Small intestine (tissue), 16 donors: ENCODE measurements at places on chromosomes 1 and 21.
A peak's percentile ranks its signal among the peaks of the same experiment; 100 is the strongest.

DNA sequence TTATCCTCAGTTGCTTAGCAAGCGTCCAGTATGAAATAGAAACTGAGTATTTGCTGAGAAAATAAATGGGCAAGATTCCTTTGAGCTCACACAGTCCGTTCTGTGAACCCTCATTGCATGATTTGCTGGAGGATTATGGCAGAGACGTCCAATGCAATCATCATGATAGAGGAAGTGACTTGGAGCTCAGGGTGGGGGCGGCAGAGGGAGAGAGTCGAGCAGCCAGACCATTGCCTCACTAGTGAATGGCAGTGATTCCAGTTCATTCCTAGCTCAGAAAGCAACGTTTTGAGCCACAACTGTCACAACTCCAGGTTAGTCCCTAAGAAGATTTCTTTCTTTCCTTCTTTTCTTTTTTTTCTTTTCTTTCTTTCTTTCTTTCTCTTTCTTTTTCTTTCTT, 27.5 kb upstream of the COL9A2 start:
- DNase-seq: peak; percentile 43

DNA sequence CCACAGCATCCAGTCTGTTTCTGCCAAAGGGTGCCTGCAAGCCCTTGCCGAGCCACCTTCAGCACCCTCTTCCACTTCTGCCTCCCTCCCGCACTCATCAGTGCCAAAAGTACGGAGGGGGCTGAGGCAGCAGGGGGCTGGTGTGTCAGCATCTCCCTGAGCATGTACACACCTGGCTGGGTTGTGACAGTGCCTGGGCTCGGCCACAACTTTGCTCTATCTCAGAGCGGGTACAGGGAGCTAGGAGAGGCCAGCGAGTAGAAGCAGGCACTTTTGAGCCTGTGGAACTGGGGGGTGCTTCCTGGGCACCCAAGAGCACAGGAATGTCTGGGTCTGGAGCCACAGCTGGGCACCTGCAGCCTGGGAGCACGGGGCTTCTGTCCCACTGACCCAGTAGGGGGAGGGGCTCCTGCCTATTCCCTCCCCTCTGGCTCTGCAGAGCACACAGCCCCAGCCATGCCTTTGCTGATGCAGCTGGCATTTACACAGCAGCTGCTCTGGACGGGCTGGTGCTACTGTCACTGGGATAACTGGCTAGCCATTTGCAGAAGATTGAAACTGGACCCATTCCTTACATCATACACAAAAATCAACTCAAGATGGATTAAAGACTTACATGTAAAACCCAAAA, 319.8 kb upstream of the RRP15 start:
- no peak for DNase-seq

DNA sequence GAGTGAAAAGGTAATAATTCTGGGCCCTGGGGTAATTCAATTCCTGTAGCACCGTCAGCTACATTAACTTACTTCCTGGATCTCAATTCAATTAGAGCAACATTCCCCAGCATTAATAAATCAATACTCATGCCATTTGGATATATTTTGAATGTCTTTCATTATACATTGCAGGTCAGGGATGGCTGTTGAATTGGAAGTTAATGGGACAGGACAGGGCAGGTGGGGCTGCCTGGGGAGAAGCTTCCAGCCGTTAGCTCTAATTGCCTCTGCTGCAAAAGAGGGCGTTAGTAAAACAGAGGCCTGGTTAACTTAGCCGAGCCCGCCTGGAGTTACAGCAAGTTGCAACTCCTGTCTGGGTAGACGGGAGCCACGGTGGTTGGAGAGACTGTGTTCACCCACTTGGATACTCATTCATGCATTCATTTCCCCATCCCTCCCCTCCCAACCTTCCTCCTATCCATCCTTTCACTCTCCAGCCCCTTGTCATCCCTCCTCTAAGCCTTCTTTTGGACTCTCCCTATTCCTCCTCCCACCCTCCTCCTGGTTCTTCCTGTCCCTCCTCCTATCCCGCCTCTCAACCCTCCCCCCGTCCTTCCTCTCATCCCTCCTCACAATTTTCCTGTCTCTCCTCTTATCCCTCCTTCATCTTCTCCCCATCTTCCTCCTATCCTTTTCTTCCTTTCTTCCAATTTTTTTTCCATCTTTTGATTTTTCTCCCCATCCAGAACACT, 137.6 kb upstream of the RUNX3 start:
- DNase-seq: no peak

GRCh38 chr1:51624855-51625254, 8.0 kb downstream of the OSBPL9 start:
- no peak for DNase-seq

DNA sequence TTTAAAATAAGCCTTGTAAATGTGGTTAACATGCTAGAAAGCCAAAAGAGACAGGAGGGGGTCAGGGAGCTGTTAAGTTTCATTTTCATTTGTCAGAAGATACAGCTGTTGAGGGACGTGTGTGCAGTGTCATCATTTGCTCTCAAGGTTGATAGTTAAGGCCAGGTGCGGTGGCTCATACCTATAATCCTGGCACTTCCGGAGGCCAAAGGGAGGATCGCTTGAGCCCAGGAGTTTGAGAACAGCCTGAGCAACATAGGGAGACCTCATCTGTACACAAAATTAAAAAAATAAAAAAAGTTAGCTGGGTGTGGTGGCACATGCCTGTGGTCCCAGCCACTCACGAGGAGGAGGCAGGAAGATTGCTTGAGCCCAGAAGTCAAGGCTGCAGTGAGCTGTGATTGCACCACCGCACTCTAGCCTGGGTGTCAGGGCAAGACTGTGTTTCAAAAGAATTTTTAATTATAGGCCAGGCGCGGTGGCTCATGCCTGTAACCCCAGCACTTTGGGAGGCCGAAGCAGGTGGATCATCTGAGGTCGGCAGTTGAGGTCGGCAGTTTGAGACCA, 22.7 kb downstream of the ZBTB8OS start:
- peak; percentile 5 for DNase-seq

GRCh38 chr1:39081271-39082009, 55.3 kb downstream of the NDUFS5 start:
- no peak for DNase-seq

DNA sequence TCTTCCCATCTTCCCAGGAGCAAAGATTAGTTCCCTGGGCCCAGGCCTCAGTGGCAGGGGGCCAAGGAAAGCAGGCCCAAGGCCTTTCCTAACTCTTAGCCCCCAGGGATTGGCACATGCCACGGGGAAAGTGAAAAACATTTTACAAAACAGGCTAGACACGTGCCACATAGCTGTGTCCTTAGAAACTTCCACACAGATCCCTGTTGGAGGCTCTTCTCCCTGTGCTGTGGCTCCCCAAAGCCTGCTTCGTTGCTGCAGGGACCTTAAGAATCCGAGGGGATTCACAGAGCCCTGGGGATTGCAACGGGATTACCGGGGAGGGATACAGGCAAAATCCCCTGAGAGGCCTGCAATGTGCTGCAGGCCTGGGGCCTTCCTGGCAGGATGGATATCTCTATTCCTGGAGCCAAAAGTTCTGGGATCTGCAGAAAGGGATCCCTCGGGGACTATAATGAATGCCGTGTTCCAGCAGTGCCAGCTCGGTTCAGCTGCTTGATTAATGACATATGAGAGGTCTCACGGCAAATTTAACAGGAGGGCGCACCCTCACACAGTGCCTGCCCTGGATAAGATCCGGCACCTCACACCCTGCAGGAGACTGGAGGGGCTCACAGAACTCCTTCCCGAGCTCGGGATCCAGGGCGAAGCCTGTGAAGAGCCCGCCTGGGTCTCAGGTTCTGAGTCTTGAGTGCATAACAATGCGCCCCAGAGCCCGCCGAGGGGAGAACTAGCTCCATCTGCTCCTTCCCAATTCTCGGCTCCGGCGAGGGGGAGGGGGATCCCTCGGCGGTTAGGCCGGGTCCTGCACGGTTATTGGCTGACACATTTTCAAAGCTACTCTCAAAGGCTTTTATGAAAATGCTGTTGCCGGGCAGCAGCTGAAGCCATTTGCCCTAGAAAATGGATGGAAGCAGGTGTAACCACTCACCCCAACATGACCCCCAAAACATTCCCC, 15.3 kb upstream of the RGS8 start:
- no peak for DNase-seq

DNA sequence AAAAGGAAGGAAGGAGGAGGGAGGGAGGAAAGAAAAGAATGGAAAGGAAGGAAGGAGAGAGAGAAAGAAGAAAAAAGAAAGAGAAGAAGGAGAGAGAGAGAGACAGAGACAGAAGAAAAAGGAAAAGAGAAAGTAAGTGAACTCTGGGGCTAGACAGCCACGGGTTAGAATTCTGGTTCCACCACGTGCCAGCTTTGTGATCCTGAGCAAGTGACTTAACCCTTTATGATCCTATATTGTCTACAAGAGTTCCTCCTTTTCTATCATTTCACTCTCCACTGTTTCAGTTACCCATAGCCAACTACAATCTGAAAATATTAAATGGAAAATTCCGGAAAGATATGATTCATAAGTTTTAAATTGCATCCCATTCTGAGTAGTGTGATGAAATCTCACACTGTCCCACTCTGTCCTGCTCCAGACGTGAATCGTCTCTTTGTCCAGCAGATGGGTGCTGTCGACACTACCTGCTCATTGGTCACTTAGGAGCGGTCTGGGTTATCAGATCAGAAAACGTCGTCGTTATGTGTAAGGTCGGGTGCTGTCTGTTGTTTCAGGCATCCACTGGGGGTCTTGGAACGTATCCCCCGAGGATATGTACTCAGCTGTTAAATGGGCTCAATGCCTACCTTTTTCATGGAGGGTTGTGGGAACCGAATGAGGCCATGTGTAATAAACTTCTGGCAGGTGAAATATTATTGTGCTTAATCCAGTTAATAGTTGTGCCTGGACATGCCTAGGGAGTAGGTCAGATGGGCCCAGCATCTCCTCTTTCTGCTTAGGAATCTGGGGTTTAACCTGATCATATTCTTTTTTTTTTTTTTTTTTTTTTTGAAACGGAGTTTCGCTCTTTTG, 19.1 kb downstream of the TMEM51 start:
- DNase-seq: peak; percentile 63

DNA sequence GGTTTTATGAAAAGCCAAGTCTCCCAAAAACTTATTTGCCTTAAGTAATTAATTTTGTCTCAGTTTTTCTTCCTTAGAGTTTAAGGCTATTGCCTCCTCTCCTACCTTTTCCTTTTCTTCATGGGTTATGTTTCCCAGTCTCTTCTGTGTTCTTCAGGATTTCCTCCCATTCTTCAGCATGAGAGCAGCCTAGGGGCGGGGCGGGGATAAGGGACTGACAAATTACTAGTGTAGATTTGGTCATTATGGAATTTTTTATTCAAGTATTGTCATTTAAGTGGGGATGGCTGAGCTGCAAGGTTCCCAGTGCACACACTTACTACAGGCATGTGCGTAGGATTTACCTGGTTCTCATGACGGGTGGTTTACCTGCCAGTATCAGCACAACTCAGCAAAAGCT, 35.2 kb upstream of the PIGV start:
- no peak for DNase-seq

- no peak for DNase-seq
Measured at GRCh38 chr1:1033731-1034438, 14.0 kb downstream of the AGRN start.

- no peak for DNase-seq
Measured at GRCh38 chr1:246567646-246568235, 1.5 kb downstream of the CNST start.

- peak; percentile 84 for DNase-seq
Measured at GRCh38 chr1:68232289-68233148, at the start of gene WLS. WLS (minus strand) TSS chr1:68232523; CDS start chr1:68232299, 224 bp downstream.
